ENCODE measurements at places on chromosomes 11 and 22.

DNA sequence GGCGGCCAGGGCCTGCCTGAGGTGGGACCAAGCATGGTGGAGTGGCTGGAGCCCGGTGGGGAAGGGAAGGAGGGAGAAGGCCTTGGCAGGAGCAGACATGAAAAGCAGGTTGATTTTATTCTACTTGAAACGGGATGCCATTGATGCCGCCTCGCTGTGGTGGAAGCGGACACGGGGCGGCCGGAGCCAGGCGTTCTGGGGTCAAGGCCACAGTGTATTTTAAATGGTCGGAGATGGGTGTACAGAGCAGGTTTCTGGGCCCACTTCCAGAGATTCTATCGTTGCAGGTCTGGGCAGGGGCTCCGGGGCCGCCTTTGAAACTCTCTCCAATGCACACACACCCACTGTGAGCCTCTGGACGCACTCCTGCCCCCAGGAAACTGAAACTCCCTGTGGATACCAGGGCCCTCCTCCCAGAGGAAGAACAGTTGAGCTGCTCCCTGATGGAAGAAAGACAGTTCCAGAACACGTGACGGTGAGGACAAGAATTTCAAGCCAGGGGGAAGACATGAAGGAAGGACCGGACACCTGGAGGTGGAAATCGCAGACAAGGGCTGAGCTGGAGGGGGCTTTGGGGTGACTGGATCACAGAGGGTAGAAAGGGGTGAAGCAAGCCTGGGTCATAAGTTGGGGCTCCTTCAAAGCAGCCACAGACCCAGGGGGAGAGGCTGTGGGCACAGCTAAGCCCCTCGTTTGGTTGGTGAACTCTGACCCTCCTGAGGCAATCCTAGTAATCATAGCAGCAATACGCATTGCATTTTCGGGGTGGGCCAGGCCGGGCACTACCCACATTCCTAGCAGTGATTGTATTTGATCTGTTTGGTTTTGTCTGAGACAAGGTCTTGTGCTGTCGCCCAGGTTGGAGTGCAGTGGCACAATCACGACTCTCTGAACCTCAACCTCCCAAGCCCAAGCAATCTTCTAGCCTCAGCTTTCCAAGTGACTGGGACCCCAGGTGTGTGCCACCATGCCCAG lies 12.3 kb upstream of the LINC01488 start:
- DNase-seq = no peak

GRCh38 chr22:42217019-42217751 lies 53.3 kb downstream of the TCF20 start:
- no peak for DNase-seq

DNA sequence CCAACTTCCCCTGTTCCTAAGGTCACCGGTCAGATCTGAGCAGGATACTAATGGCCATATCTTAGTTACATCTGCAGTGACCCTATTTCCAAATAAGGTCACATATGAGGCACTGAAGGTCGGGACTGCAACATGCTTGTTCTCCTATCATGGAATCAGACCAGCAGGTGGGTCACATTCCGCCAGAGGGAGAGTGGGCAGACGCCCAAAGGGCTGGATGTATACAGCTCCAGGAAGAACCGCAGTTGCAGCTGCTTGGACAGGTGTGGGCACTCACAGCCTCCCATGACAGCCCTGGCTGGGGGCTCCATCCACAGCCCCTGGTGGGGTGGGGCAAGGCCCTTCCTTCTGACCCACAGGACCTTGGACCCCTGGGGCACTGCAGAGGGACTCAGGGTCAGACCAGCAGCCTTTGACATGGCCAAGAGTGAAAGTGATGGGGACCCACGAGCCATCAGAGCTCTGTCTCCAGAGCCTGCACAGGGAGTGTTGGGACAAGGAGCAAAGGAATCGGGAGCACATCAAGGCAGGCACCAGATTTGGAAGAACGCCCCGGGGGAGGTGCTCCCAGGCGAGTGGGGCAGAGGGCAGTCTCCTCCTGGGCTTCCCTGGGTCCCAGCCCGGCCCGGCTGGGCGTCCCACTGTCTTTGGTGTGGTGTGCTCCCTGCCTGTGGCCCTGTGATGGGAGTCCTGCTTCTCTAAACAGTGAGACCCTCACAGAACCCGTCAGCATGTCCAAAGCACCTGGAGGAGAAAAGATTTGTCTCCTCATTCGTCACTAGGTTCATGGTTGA lies 13.3 kb upstream of the CD81 start:
- DNase-seq = no peak

GRCh38 chr11:36885154-36885553 lies 287.1 kb upstream of the RAG2 start:
- DNase-seq = no peak

GRCh38 chr22:32796865-32797573 lies 4.5 kb upstream of the TIMP3 start:
- DNase-seq = peak; percentile 24

- DNase-seq = no peak
Measured at GRCh38 chr11:127074151-127074761, 73.7 kb upstream of the KIRREL3 start.

GRCh38 chr22:26665813-26666231 lies 8.4 kb downstream of the MIAT start:
- no peak for DNase-seq

- no peak for DNase-seq
Measured at GRCh38 chr11:10797001-10797400, 11.7 kb downstream of the EIF4G2 start.

DNA sequence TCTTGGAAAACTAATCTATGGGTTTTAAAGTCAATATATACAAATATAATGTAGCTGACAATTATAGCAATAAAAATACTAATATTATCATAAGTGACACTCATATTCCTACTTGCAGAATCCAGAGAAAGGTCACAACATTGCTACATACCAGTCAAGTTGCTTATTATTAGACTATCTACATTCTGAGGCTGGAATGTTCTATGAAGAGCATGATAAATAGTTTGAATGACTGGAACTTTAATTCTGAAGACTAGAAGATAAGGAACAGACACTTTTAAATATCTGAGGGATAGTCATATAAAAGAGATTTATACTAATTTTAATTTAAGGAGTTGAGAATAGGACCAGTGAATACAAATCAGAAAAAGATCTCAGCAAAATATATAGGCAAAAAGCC lies 146.0 kb downstream of the GUCY1A2 start:
- DNase-seq = no peak

DNA sequence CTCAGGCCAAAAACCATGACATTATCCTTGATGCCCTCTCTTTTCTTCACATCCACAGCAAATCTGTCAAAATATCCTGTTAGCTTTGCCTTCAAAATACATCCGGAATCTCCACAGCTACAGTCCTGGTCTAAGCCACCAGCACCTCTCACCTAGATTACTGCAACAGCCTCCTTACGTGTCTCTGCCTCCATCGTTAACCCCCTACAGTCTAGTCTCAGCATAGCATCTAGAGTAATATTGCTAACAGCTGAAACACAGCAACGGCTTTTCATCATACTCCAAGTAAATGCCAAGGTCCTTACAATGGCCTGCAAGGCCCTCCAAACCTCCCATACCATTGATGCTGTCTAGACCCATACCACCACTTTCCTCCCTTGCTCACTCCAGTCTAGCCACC lies 4.4 kb downstream of the TSG101 start:
- DNase-seq = no peak

DNA sequence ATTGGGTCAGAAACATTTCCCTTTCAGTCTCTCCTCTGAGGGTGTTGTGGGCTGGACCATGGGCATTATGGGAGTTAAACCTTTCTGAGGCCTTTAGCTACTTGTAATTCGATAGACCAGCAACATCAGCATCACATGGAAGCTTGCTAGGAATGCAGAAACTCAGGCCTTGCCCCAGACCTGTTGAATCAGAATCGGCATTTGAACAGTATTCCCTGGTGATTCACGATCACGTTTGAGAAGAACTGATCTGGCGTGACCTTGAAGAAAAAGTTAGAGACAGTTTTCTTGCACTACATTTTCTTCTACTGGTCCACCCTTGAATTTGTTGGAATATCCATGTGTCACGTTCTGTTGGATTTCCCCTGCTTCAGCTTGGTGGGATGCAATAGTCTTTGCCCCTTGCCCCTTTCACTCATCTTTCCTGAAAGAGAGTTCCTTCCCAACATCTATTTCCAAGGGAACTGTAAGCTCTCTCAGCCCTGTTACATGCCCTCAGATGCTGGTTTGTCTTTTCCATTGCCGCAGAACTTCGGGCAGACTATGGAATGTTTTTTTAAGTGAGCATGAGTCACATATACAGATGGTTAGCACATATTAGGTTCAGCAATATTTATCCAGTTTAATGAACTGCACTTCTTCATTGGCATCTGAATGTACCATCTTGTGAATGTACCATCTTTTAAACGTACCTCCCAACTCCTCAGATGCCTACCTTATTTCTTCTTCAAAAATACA lies 23.9 kb downstream of the EHF start:
- no peak for DNase-seq

DNA sequence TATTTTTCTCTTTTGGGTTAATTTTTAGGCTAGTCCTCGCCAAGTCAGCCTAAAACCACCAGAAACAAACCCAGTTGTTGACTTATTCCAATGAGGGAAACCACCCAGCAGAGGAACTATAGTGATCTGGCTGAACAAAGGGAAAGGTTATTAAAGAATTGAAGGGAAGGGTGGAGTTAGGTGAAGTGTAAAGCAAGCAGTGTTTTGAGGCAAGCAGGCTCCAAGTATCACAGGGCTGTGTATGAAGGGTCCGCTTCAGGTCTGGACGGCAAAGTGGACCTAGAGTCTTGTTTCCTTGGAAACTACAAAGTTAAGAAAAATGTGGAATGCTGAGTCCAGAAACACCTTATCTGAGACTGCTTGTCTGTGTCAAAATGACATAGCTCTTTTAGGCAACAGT lies 3.2 kb upstream of the TCN2 start:
- DNase-seq = no peak

GRCh38 chr11:129282634-129283033 lies 90.5 kb upstream of the ARHGAP32 start:
- DNase-seq = no peak

DNA sequence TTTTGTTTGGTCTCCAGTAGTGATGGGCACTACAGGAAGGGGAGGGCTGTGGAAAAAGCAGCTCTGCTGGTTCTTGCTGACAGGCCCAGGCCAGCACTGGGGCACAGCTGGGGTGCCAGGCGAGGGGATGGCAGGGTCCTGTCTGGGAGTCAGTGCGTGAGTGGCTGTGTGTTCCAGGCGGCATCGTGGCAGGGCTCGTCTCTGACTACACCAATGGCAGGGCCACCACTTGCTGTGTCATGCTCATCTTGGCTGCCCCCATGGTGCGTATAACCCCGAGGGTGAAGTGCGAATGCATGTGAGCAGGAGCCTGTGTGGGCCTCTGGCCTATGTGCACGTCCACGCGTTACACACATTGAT lies 20.9 kb downstream of the SLC37A2 start:
- DNase-seq = no peak

DNA sequence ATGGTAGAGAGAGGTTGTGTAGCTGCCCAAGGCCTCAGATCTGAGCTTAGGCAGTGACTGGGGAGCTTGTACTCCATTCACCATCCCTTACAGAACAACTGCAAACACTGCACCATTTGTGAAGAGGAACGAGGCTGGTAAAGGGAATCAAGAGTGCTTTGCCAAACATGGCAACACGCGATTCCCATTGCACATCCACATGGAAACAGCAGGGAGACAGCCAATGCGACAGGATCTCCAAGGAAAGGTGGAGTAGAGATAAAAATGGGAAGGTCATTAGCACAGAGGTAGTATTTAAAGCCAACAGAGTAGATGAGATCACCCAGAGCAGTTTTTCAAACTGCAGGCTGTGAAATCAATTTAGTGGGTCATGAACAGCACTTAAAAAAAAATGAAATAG lies 42.0 kb downstream of the TCF20 start:
- no peak for DNase-seq

- no peak for DNase-seq
Measured at GRCh38 chr11:2489083-2489482, 44.3 kb downstream of the KCNQ1 start.

DNA sequence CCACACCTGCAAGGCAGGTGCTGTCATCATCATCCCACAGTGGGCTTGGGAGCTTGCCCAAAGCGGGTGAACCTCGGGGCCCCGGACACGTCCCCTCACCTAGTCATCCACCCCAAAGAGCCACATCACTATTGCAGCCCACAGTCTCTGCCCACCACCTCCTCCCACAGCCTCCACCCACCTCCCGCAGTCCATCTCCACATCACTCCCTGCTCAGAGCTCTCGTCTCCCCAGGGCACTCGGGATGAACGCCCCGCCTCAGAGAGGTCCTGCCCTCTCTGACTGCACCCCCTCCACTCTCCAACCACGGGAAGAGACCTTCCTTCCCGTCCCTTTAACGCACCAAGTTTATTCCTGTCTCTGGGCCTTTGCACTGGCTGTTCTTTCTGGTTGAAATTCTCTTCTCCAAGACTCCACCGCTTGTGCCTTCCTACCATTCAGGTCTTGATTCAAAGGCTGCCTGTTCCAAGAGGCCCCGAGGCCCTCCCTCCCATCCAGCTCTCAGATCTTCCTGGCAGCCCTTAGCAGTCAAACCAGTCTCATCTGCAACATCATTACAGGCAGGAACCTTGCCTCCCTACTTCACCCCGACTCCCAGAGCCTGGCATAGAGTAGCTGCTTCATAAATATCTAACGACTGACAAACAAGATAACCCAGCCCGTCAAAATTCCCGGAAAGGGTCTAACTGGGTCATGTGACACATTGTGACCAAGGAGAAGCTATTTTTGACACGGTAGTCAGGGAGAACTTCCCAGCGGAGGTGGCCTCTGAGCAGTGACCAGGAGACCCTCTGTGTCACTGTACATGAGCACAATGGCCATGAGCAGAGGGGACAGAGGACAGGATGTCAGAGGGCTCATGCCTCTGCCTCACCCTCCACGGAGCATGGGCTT lies 11.1 kb downstream of the KCNJ4 start:
- no peak for DNase-seq

- no peak for DNase-seq
Measured at GRCh38 chr11:96014217-96014616, 90.3 kb upstream of the MTMR2 start.

DNA sequence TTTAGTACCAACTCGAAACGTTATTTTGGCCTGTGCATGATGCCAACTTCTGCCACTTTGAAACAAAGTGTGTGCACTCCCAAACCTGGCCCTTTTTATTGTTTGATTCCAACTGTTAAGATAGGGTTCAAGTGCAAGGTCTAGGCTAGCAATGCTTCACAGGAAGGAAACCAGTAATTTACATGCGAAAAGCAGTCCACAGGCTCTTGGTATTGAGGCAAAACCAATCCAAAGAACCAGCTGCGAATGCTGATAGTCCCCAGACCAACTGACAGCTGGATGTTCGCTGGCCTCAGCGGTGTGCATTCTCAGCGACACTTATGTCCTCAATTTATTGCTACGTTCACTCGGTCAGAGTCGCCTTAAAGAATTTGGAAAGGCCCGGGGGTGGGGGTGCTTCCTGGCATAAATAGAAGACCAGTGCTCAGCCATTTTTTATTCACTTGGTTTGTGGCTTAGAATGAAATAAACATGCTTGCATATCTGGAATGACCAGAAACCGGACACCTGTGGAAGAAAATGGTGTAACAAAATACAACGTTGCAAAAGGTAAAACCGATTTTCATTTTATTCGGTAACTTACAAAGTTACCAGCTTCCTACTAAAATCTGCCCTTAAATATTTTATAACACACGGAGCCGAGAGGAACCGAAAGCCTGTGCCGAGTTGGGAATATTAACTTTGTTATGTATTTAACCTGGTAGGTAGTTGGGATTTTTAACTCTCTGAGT lies 1.6 kb downstream of the CPT1A start:
- no peak for DNase-seq

Data from stimulated activated CD8-positive, alpha-beta memory T cell treated with anti-CD3 and anti-CD28 coated beads, Interleukin-4, amount 100 ng/mL, for 1 hour (primary cell).